ENCODE measurements at places on chromosomes 7 and 10.

- DNase-seq, result no peak
These were observed 221.2 kb downstream of the SLC25A13 start for GRCh38 chr7:96100737-96101136.

DNA sequence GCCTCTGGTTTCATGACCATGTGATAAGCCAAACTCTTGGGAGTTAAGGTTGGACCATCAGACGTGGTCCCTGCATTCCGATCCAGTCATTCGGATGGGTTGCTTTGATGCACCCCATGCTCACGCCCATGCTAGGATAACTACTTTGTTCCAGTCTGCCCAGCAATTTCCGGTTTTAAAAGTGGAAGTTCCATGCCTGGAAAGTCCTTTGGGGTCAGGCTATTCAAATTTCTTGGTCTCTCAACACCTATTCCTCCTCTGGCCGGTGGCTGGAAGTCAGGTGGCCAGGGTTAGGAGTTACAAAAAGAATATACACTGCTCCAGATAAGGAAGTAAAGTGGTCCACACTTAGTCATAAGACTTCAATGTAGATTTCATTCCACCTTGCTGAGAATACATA, 37.7 kb upstream of the HABP2 start:
- no peak for DNase-seq

- DNase-seq, result no peak
These were observed 76.7 kb downstream of the ANK3 start for GRCh38 chr10:60312818-60313588.

- DNase-seq, result no peak
These were observed 10.6 kb downstream of the AP3M1 start for GRCh38 chr10:74139981-74140380.
